ENCODE measurements at places on chromosomes 2 and 18.

GRCh38 chr2:20444993-20445910 lies 1.6 kb upstream of the RHOB start:
- no peak for DNase-seq

DNA sequence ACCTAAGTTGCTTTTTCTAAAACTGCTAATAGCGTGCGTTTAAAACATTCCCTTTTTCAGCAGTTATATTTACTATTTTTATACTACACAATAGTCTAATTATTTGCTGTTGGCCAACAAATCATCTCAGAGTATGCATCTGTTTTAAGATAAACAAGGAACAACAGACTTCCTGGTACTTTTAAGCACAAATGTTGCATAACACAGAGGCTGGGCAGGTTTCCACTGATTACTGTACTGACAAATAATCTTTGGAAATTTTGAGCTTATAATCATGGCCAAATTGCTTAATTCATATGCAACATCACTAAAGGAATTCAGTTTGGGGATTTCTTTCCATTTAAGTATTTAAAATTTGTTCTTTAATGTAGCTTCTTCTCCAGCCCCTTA lies 737.4 kb upstream of the SALL3 start:
- no peak for DNase-seq

- no peak for DNase-seq
These were observed 18.6 kb downstream of the IAH1 start for GRCh38 chr2:9492927-9493326.

DNA sequence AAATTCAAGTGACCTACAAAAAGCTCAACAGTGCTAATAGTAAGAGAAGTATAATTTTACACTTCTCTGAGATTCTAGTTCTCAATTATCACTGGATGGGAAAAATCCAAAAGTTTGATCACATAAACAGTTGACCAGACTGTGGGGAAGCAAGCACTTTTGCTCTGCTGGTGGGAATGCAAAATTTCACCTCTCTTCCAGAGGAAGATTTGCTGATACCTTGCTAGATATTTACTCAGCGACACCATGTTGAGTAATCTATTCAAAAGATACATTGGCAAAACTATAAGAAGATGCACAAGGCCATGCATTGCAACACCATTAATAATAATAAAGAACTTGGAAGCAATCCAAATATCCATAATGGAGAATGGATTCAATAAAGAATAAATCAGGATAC lies 204.4 kb downstream of the MREG start:
- no peak for DNase-seq

- DNase-seq, result no peak
These were observed 233.8 kb upstream of the SPRED2 start for GRCh38 chr2:65666156-65666725.

GRCh38 chr18:45336448-45336847 lies 278.8 kb upstream of the SLC14A2 start:
- no peak for DNase-seq

GRCh38 chr2:201040867-201041628 lies 30.4 kb downstream of the HYCC2 start:
- DNase-seq, result no peak

DNA sequence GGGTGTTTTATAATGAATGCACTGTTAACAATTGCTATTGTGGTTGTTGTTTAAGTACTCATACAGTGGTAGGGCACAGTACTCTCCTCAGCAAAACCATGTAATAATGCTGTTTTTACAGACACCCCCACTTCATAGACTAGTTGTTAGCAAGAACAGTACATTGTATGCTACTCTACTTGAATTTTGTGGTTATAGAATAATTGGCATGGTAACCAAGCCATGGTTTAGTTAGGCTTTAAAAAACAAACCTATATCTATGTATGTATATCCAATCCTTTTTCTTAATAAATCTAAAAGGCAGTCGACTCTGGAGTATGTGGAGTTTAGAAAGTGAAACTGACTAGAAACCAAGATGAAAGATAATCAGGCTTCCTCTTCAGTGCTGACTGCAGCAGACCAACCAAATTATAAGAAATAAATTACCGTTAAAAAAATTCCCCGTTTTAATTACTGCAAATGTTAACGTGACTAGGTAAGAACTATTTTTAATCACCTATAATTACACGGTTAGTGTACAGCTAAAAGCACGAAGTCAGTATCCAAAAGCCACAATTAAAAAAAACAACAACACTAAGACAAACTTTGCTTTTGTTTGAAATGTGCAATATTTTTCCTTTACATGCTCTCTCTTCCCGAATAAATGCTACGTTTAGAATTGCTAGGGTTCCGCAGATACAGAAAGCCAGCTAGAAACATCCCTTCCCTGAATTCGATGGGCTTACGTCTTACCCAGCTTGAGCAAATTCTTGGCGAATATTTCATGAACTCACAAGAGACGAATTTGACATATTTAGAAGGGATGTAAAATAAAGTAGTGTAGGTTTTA lies 113.3 kb upstream of the SERTAD2 start:
- DNase-seq, result no peak

- no peak for DNase-seq
These were observed 67.2 kb upstream of the FRZB start for GRCh38 chr2:182933629-182934028.

DNA sequence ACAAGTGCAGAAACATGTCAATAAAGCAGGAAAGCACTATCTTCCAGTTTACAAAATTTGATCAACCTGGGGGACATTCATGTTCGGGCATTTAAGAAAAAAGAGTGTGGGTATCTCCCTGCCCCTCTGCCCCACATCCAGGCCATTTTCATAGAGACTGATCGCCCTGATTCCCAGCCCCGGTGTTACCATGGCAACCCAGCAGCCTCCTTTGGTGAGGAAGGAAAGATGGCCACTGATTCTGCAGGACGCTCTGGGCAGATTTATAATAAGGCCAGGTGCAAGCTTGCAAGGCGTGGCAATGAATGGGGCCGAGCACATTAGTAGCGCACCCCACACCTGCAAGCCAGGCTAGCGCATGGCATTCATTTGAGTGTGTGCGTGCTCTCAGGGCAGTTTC lies 36.7 kb upstream of the ARL4C start:
- no peak for DNase-seq

DNA sequence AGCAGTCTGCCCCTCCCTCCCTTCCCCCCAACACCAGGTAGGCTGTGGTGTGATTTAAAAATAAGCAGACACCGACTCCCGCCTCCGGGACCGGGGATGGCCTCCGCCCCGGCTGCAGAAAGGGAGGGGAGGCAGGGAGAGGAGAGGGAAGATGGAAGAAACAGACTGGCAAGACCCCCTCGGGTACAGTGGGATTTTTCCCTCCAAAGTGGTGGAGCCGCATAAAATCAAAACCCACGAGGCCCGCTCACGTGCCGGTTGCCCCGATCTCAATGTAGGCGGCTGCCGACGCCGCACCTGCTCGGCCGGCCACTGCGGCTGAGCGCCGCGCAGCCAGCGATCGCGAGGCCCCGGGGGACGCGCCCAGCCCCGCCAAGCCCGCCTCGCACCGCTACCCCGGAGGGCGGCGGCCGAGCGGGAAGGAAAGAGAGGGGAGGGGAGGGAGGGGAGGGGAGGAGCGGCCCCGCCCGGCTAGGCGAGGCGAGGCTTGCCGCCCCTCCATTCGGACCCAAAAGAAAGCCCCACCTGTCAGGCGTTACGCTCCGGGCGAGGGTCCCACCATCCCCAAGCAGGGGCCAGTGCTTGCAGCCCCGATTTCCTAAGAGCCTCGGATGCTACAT lies 811 bp downstream of the ADD2 start:
- DNase-seq, result no peak

DNA sequence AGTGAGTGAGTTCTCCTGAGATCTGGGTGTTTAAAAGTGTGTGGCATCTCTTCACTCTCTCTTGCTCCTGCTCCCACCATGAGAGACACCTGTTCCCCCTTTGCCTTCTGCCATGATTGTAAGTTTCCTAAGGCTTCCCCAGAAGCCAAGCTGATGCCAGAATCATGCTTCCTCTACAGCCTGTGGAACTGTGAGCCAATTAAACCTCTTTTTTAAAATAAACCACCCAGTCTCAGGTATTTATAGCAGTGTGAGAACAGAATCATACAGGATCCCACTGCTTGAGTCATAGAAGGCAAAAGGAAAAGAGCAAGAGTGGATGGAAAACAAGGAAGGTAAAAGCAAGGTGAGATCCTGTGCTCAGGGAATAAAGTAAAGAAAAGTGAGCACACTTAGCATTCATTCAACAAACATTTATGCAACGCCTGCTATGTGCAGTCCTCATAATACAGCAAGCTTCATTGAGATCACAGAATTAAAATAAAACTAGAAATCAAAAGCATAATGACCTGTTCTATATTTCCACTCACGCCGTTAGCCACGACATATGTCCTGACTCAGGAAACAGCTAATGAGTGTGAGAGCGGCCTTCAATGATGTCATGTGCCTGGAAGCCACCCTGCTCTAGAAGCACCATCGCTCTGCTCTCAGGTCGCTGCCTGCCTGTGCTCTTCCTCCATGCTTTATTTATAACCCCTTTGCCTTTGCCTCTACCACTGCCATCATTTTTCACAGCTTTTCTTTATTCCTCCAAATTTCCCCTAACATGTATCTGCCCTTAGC lies 11.3 kb upstream of the COPS8 start:
- no peak for DNase-seq

DNA sequence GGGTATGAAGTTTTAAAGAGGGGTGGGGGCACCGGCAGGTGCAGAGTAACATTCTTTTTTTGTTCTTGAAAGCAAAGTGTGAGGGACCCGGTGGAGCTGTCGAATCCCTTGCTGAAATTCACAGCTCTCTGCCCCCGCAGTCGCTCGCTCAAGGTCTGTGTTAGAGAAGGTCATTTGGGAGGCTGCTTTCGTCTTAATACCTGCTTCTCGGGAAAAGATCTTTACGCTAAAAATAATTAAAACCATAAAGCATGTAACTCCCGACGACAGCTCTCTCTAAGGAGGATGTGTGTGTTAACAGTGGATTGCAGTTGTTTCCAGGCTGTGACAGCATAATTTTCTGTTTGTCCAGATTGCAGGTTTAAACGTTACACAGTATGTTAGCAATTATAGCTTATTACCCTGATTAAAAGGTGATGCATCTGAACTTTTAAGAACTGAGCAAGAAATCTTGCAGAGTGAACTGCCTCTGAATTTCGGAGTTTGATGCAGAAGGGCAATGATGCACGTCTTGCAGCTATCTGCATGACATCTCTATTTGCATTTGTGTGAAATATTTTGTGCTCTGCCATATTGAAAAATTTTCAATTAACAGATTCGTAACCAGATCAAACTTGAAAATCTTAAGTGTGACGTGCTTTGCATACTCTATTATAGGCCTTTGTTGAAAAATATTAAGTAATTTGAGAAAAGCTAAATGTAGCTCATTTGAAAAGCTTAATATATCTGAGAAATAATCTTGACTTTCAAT lies 954 bp downstream of the RAPGEF4 start:
- no peak for DNase-seq

GRCh38 chr2:121790276-121790956 lies 35.0 kb downstream of the TSN start:
- DNase-seq, result no peak

DNA sequence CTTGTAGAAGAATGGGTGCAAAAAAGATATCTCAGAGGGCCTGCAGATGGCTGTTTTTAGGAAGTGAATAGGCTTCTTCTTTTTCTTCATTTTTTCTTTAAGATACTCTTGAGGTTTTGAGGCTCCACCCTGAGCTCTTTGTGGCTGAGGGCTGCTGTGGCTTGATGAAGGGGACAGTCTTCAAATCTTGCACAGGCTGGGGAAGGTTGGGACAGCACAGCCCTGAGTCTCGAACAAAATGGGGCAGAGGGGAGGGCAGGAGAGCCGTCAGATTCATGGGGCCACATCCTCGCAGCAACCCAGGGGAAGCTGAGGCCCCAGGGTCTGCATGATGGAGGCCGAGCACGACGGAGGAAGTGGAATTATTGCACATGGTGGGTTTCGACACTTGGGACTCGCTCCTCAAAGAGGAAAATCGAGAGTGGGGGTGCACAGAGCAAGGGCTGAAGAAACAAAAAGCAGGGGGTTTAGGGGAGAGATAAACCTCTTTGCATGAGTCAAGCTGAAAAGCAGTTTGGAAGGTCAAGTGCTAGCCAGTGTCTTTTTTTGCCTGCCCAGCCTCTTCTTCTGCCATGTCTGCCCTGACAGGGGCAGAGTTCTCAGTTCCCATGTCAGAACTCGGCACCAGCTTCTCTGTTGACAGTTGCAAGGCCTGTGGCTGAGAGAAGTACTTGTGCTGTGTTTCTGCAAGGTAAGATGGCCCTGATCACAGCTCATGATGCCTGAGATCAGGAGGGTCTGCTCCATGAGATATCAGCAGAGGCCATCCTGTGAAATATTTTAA lies 19.5 kb downstream of the INPP4A start:
- DNase-seq, result no peak

DNA sequence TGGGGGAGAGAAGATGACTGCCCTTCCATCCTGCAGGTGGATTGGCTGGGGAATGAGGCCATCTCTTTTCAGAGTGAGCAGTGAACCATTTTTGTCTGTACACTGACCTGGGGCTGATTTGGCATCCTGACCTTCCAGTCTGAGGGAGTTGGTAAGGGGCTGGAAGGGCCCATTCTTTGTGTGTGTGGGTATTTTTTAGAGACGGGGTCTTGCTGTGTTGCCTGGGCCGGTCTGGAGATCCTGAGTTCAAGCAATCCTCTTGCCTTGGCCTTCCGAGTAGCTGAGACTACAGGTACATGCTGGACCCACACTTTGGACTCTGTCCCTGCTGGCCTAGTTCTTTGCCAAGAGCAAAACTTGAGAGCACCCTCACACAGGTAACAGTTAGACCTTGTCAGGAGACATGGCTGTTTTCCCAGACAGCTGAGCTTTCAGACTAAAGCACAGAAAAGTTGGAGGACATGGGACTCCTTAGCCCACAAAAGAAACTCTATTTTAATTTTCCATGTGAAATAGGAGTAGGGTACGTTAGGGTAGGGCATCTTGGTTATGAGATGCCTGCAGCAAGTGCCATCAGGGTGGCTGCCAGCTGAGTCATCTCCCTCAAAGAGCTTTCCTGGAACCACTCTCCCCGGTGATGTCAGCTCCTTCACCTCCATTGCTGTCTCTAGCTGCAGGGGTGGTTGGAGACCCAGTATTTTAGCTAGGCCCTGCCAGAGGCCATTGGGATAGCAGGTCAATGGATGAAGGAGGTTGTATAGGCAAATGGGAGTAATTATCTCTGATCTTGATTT lies 60.7 kb downstream of the DGKD start:
- DNase-seq, result no peak

DNA sequence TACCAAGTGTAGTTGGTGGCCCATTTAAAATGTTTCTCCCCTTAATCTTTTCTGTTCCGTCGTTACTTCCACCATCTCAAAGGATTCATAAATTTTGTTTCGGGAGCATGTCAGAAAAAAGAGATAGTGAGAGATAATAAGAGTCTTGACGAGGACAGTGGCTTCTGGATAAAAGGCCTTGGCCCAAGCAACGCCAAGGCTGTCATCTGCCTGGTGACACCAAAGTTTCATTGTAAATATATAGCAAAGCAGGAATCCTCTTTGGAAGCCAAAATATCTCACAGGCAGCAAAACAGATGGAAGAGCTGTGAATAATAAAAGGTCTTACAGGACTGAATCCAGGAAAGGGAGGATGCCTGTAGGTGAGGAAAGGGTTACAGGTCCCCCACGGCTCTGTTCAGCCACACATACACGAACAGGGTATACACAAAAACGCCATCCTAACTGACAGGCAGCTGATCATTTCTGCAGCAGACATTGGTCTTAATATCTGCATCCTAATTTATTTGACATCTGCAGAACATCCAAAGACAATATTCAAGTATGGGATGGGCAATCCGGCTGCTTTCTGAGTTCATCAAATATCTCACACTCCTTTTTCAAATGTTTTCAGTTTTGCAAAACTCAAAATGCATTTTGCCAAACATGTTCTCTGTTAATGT lies 382.8 kb downstream of the OSR1 start:
- no peak for DNase-seq

- DNase-seq, result no peak
These were observed 91.9 kb downstream of the MRPS9 start for GRCh38 chr2:105129722-105130232.

GRCh38 chr2:218516614-218517013 lies 51.5 kb downstream of the USP37 start:
- DNase-seq, result no peak

All from T-helper 22 cell (primary cell).